ENCODE measurements at places on chromosomes 3 and 15.
A peak's percentile ranks its signal among the peaks of the same experiment; 100 is the strongest.

DNA sequence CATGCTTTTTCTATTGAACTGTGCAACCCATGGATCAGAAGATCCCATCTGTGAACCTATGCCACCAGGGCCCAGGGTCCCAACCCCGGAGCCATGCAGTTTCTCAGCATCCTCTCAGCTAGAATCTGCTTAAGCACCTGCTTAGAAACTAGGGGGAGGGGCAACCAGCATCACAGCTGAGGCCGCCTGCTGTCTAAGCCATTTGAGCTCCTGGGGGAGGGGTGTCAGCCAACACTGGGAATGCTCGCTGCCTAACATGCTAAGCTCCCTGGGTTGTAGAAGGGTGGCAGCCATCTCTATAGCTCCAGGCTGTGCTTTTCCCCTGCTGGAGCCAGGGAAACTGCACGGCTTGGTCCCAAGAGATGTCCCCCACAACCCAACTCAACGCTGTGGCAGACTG is 322.8 kb downstream of the EDEM1 start:
- no peak for DNase-seq

DNA sequence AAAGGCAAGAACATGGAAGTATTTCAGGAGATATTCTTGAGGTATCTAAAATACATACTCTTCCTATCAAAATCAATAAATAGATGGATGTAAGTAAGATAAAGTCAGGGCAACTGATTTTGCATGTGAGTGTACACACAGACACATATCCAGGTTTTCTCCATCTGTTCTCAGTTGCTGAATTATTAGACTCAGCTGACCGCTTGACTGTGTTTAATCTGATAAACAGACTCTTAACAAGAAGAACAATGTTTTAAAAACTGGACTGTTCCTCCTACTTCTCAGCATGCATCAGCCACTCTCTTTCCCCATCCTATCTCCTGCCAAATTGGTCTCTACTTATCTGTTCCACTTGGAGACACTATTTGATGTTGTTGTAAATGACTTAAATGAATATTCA is 73.5 kb downstream of the GOLGA8G start:
- no peak for DNase-seq

GRCh38 chr3:98793971-98794370 is 30.8 kb downstream of the ST3GAL6 start:
- DNase-seq = no peak

GRCh38 chr15:55475842-55476241 is 32.2 kb downstream of the DNAAF4 start:
- DNase-seq = no peak

GRCh38 chr3:12566976-12567375 is 10.1 kb downstream of the MKRN2 start:
- DNase-seq = no peak

DNA sequence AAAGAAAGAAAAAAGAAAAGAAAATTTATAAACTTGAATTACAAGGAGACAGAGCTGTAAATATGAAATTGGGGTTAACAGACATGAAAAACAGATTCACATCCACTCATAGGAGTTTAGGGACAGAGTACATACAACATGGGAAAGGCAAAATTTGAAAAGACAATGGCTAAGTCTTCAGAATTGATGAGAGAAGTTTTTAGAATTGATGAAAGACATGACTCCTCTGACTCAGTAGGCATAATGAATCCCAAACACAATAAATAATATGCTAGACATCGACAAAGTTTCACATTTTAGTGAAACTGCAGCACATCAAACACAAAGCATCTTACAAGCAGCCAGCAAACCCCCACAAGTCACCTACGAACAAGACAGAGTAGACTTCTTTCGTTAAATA is 84.4 kb upstream of the MELTF start:
- no peak for DNase-seq

DNA sequence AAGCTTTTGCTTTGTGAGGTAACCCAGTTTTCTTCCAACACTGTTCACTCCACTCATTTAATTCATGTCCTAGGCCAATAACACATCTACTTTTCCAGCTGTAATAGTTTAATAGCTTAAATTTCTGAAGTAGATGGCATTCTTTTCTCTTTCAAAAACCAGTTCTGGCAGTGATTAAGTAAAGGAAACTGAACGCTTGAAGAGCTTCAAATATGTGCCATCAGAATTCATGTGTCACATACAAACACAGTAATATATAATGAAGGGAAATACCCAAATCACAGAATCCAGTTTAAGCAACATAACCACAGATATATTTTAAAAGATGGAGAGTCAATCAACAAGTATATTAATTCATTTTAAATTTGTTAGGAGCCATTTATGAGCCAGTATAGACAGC is 91.0 kb downstream of the TNIK start:
- no peak for DNase-seq

DNA sequence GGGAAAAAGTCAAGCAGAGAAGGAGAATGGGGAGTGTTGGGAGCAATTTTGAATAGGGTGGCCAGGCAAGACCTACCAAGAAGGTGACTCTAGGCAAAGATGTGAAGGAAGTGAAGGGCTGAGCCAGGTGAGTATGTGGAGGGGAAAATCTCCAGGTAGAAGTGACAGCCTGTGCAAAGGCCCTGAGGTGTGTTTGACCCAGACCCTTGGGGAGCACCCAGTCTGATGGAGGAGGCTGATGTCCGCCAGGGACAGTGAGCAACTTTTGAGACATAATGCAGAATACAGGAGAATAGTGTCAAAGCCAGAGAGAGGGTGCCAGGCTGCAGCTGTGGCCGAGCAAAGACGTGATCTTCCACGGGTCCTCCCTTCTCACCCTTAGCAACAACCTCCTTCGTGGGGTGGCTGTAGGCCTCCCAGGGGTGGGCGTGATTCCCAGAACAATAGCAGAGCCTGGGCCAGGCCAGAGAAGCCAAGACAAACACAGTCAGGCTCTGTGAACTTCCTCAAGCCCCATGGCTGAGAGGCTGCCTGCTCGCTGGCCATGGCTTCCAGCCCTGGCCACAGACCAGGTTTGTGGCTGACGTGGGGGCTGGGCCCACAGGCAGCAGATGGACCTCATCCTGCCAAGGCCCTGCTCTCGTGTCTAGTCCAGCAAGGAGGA is 58.1 kb downstream of the SLC6A6 start:
- no peak for DNase-seq

DNA sequence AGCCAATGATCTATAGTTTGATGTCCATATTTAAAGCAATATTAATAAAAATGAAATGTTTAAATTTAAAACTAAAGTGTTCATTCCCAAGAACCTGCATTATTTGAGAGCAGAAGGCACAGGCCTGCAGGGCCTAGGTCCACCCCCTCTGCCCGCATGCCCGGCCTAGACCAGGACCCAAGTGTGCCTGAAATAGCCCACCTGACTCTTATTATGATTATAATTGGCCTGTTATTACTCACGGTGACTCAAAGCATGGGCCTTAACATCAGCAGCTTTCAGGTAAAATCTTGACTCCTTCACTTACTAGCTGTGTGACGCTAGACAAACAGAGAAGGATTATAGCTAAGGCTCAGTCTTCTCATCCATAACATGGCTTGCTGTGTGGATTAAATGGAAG is 128.8 kb downstream of the PLCL2 start:
- peak; percentile 37 for DNase-seq

DNA sequence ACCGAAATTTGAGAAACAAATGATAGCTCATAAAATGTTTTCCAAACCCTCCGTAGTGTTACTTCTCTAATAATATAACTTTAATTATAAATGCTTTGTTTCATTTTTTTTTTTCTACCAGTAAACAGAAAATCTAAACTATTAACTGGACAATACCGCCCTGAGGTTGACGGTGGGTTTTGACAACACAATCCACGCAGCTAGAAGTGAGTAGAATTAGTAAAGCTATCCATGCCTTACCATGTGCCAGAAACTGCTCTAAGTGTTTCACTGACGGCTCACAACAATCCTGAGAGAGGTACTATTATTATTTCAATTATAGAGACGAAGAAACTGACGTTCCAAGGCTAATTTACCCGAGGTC is 410 bp downstream of the NDUFAF1 start:
- DNase-seq = no peak

- DNase-seq = no peak
Observed at GRCh38 chr3:186044427-186044826, 64.5 kb downstream of the ETV5 start.

DNA sequence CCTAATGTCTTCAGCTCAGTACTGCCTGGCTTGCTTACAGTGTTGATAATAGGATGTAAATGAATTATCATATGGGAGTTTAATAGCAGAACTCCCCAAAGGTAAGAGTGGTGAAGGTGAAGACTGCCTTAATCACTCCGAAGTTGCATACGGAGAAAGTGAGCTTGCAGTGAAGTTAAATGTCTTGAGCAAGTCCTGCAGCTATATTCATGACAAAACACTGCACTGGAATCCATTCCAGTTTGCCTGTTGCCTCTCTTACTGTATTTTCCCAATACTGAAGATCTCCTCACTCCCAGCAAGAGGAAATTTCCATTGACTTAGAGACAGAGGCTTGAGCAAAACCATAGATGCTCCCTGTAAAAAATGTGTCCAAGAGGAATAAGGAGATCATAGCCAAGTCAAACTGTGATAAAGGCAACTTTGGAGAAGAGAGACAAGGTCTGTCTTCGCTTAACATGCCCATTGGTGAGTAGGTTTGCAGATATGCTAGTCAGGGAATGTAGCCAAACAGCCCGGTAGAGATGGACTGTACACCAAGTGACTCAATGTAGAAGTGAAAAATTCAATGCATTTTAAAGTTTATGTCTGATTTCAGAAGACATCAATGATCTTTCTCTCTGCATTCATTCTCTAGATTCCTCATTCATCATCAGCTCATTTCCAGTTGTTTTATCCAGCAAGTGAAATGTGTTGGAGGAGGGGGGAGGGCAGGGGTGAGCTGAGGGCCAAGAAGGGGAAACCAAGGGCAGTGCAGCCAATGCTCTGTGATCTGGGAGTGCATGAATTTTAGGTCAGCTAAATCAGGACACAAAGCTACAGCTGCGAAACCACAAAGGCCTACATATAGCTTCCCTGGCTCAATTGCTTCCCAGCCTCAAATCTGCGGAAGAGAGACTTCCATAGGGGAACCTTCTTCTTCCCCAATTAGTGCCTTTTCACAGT is 667.1 kb upstream of the NR2F2 start:
- DNase-seq = no peak

DNA sequence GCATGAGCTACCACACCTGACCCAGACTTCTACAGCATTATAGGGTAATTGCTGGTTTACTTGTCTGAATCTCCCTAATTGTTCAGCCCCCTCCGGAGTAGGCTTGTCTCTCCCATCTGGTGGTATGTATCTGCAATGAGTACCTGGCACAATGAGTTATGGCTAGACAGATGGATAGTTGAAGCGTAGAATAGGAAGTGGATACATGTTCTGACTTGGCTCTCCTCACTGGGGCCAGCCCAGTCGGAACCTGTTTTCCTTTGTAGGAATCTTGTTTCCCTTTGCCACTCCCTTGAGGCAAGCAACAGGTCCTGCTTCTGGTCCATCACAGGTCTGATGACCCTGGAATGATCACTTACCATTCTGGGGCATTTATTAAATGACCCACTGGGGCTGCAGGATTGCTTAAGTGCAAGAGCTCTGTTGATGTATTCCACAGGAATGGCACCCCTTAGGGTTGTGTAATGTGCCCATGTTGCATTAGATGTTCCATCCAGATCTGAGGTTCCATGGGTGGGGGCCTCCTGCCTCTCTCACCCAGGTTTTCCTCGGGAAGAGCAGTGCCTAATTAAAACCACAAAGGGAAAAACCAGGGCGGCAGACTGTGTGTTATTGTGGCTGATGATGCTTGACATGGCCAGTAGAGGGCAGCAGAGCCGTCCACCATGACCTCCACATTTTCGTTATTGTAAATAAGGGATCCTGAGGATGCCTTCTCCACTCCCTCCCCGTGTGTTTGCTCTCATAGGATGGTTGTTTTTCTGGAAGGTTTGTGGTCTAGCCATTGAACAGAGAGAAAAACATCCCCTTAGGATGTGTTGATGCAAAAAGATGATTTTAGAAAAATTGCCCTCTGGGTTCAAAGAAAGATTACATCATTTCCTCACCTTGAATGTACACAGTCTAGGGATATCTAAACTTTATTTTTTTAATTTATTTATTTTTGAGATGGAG is 58.0 kb downstream of the CMTM8 start:
- DNase-seq = peak; percentile 63

GRCh38 chr15:67775998-67776397 is 49.3 kb upstream of the SKOR1 start:
- no peak for DNase-seq

- DNase-seq = no peak
Observed at GRCh38 chr15:44656298-44656697, 7.2 kb downstream of the SPG11 start.

DNA sequence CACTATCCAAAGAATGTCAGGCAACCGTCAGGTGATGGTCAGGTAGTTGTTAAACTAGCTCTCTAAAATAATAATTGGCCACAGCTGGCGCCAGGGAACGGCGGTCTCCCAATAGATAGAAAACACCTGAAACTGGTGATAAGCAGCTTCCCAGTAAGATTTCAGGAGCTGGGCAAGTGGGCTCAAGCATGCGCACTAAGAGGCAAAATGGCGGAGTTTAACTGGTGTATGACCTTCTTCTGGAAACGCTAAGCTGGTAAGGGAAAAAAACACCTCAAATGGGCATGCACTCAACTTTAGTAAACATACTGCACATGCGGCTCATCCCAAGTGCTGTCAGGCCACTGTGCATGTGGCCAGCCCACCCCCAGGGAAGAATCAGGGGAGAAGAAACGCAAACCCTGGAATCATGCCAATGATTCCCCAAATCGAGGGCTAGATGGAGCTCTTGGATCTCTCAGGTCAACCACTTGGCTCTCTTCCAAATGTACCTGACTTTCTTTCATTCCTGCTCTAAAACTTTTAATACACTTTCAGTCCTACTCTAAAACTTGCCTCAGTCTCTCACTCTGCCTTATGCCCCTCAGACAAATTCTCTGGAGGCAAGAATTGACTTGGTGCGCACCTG is 195.0 kb downstream of the ZNF621 start:
- peak; percentile 9 for DNase-seq

DNA sequence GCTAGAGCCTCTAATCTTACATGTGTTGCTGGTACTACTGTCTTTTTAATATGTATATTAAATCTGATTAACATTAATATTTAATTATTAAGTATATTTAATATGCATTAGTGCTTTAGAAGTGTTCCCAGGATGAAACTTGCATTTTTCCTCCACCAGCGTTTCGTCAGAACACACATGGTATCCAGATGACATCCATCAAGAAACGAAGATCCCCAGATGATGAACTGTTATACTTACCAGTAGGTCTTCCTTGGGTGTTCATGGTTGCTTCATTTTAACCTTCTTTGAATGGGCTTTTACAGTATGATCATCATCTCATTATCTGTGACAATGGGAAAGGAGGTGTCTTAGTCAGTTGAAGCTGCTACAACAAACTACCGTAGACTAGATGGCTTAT is 238.0 kb downstream of the TP63 start:
- no peak for DNase-seq
